ENCODE measurements at places on chromosomes 2 and 18. TPM values are rescaled to one million over a fixed set of nuclear protein-coding genes. Genes with fewer than 3 reads are reported as not detected.

The SCYGR2 gene
- not detected for total RNA-seq

The RAB11FIP5 gene
- total RNA-seq, result 58.9 TPM

The FBXO15 gene
- 0.37 TPM for total RNA-seq

The HOXD1 gene
- total RNA-seq, result not detected

The CFAP210 gene
- total RNA-seq, result not detected

The DUSP2 gene
- total RNA-seq, result 4.2 TPM

The KRTCAP3 gene
- not detected for total RNA-seq

The PLCD4 gene
- total RNA-seq, result 0.59 TPM

The FOXI3 gene
- not detected for total RNA-seq

The REG1B gene
- not detected for total RNA-seq

The CRYGD gene
- not detected for total RNA-seq

The ESCO1 gene
- total RNA-seq, result 14.6 TPM

The ABCB11 gene
- total RNA-seq, result not detected

The SLC40A1 gene
- 20.2 TPM for total RNA-seq

The KCNJ13 gene
- total RNA-seq, result 0.14 TPM

The EFEMP1 gene
- 180 TPM for total RNA-seq

The GPBAR1 gene
- not detected for total RNA-seq

The ZNF385B gene
- not detected for total RNA-seq

The CXCR2 gene
- total RNA-seq, result not detected

The CPS1 gene
- 8.5 TPM for total RNA-seq

The CD8B2 gene
- not detected for total RNA-seq

The ARHGAP25 gene
- total RNA-seq, result 0.30 TPM

The GAD1 gene
- total RNA-seq, result not detected

The PMAIP1 gene
- 7.1 TPM for total RNA-seq

The ERICH2 gene
- total RNA-seq, result 0.30 TPM

The ACKR3 gene
- not detected for total RNA-seq
